Activated CD8-positive, alpha-beta memory T cell treated with anti-CD3 and anti-CD28 coated beads, Interleukin-2, amount 10 ng/mL, durations not matched to agents 7 days and 5 days (primary cell): ENCODE measurements at places on chromosomes 11 and 22. TPM values are rescaled to one million over a fixed set of nuclear protein-coding genes. Genes with fewer than 3 reads are reported as not detected.

Gene GAS2L1
- 16.9 TPM for total RNA-seq

Gene CARNS1
- total RNA-seq: 1.3 TPM

Gene DEUP1
- total RNA-seq: not detected

Gene CRYBB3
- not detected for total RNA-seq

Gene KCNK7
- 1.1 TPM for total RNA-seq

Gene GGT1
- 66.0 TPM for total RNA-seq

Gene HTR3A
- total RNA-seq: not detected

Gene DRD4
- total RNA-seq: 0.41 TPM

Gene MMP8
- not detected for total RNA-seq

Gene FAM181B
- not detected for total RNA-seq

Gene BEST1
- not detected for total RNA-seq

Gene TUB
- total RNA-seq: 0.07 TPM

DNA sequence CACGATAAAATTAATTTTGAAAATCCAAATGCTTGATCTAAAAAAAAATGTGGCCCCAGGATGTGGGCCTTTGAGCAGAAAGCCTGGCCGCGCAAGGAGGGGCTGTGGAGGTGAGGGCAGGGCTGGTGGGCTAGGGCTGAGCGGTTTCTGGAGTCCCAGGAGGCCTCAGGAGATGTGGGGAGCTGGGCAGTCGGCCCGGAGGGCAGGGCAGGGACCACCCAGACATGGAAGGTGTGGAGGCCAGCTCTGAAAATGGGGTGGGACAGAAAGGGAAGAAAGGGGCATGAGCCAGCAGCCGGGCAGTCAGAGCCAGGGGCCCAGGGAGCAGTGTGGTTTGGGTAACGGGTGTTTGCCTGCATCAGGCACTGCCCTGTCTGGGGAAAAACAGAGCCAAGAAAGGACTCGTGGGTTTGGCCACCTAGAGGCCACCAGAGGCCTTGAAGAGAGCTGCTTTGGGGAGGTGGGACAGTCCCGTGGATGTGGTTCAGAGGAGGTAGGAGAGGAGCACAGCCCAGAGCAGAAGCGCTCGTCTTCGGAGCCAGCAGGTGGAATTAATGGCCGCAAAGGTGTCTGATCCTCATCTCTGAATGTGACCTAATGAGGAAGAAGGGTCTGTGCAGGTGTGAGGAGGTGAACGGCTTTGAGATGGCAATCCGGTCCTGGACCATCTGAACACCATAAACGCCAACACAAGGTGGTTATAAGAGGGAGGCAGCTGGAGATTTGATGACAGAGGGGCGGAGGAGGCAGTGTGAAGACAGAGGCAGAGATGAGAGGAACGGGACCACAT lies 50.2 kb downstream of the IGF2 start:
- H3K27me3 ChIP-seq: peaks cover 24% of the 10 kb centered on the region
- H3K4me1 ChIP-seq: peaks cover 6% of the 10 kb centered on the region
- no peak overlapping the region for H3K27ac ChIP-seq
- no peak overlapping the region for H3K4me3 ChIP-seq
- peaks cover 3% of the 10 kb centered on the region for H3K36me3 ChIP-seq
- DNase-seq: no peak

DNA sequence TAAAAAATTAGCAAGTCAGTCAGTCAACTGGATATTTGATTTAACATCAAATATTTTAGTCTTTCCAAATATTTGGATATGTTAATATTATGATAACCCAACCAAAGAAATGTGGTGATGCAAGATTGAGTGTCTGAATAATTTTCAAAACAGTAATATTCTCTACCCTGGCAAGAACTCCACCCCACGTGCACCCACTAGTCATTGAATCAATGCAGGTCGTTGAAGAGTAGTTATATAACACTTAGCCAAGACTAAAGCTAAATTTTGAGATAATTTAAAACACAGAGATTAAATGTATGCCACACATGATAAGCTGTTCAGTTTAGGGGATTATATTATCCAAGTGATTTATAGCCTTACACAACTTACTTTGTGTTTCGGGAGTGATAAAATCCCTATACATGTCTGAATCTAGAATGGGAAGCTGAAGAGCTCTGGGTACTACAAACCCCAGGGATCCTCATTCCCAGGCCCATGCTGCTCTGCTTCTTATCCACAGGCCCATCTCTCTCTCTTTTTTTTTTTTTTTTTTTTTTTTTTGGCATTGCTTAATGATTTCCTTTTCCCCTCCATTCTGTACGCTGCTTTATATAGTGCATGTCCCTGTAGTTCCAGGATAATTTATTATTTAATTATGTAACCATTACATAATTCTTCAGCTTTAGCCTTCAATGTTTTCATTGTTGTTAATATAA lies 392.9 kb downstream of the NTM start:
- H3K4me3 ChIP-seq: no peak overlapping the region
- no peaks in the 10 kb centered on the region for H3K4me1 ChIP-seq
- H3K36me3 ChIP-seq: no peaks in the 10 kb centered on the region
- no peak for DNase-seq
- H3K27ac ChIP-seq: no peak overlapping the region

- H3K36me3 ChIP-seq: peaks cover 67% of the 10 kb centered on the region
- H3K4me3 ChIP-seq: peak within 1 kb of the TSS; percentile 98
- peaks cover 62% of the 10 kb centered on the region for H3K4me1 ChIP-seq
- H3K27me3 ChIP-seq: no peaks in the 10 kb centered on the region
Observed at GRCh38 chr22:30266445-30267381, at the start of gene OSM. OSM (minus strand) TSS chr22:30266851; CDS start chr22:30266799, 52 bp downstream.

GRCh38 chr11:17867341-17867740 lies 132.8 kb downstream of the KCNC1 start:
- no peak overlapping the region for H3K4me3 ChIP-seq
- DNase-seq: no peak
- H3K4me1 ChIP-seq: no peaks in the 10 kb centered on the region
- peaks cover 21% of the 10 kb centered on the region for H3K36me3 ChIP-seq

GRCh38 chr11:102780491-102780918 lies at the start of gene MMP10:
MMP10 (minus strand) TSS chr11:102780628; CDS start chr11:102780591, 37 bp downstream.
- H3K36me3 ChIP-seq: no peaks in the 10 kb centered on the region
- no peak for DNase-seq
- no peak within 1 kb of the TSS for H3K27ac ChIP-seq
- H3K4me1 ChIP-seq: no peaks in the 10 kb centered on the region
- H3K4me3 ChIP-seq: no peak within 1 kb of the TSS

DNA sequence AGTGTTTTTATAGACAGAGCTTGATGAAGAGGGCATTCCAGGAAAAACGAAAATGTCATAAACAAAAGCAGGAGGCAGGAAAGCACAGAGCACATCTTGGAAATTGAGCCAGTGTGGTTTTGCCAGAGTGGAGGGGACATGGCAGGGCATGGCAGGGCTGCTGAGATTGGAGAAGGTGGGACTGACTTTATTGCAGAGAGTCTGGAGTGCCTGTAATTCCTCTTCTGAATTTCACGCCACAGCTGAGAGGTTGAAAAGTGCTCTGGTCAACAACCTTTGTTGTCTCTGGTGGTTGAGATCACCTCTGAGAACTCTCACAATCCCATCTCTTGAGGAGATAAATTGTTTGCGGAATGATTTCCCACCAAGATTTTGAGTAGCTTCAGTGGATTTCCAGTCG lies 16.4 kb downstream of the SLC5A1 start:
- peaks cover 71% of the 10 kb centered on the region for H3K27me3 ChIP-seq
- H3K4me3 ChIP-seq: no peak overlapping the region
- no peak for DNase-seq

DNA sequence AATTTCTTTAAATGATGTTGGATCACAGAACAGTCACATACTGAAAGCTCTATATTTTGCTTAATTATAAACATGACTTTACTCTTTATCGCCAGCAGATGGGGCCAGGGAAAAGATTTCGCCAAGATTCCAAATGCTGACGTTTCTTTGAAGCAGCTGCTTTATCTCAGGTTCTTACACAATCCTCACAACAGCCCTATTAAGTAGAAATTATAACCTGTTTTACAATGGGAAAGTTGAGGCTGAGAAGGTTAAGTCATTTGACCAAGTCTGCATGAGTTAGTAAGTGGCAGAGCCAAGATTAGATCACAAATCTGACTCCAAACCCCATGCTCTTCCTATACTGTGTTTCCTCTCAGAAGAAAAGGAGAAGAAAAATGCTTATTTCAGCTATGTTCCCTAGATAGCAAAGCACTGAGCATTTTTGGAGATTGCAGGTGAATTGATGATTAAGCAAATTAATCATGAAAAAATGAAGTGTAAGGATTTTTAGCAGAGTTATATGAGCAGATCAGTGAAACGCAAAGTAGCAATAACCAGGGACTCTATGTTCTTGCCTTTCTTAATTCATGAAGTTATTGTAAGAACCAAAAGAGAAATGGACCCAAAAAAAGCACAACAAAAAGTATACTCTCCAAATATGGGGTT lies 79.0 kb downstream of the AASDHPPT start:
- peaks cover 4% of the 10 kb centered on the region for H3K4me1 ChIP-seq
- no peak overlapping the region for H3K4me3 ChIP-seq
- peaks cover 17% of the 10 kb centered on the region for H3K27me3 ChIP-seq
- no peak overlapping the region for H3K27ac ChIP-seq

GRCh38 chr11:121688860-121689614 lies 236.3 kb upstream of the SORL1-AS1 start:
- H3K4me3 ChIP-seq: no peak overlapping the region
- DNase-seq: no peak
- H3K36me3 ChIP-seq: no peaks in the 10 kb centered on the region
- H3K4me1 ChIP-seq: no peaks in the 10 kb centered on the region
- H3K27ac ChIP-seq: no peak overlapping the region

DNA sequence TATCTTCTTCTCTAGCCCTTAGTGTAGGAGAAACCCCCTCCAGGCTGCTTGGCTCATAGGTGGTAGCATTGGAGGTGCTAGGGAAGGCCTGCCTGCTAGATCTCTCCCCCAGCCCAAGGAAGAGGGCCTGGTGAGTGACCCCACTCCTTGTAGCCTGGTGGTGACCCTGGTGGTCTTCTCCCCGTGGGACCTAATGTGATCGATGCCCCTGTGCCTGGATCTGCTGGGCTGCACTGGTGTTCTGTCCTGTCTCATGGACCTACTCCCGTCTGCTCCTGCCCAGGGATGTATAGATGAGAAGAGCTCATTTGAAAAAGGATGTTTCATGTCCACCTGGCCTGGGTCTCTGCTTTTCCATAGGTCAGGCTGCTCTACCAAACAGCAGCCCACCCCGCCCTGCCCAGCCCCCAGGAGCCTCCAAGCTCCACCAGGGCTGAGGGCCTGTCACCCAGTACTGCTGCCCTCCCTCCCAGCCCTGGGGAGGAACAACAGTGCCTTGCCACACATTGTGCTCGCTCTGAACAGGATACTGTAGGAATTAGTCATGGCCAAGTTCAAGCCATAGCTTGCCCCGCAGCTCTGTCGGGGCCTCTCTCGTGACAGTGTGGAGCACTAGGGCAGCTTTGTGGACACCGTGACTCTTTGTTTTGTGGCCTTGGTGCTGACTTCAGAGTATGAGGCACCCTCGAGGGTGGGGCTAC lies 19.7 kb downstream of the SLC37A2 start:
- H3K4me3 ChIP-seq: no peak overlapping the region
- H3K27ac ChIP-seq: no peak overlapping the region
- peak; percentile 34 for DNase-seq
- no peaks in the 10 kb centered on the region for H3K27me3 ChIP-seq

- no peak overlapping the region for H3K4me3 ChIP-seq
- no peak for DNase-seq
- H3K27ac ChIP-seq: no peak overlapping the region
- peaks cover 2% of the 10 kb centered on the region for H3K4me1 ChIP-seq
- H3K36me3 ChIP-seq: no peaks in the 10 kb centered on the region
- H3K27me3 ChIP-seq: peaks cover 10% of the 10 kb centered on the region
Observed at GRCh38 chr11:131690362-131690761, 319.9 kb downstream of the NTM start.

DNA sequence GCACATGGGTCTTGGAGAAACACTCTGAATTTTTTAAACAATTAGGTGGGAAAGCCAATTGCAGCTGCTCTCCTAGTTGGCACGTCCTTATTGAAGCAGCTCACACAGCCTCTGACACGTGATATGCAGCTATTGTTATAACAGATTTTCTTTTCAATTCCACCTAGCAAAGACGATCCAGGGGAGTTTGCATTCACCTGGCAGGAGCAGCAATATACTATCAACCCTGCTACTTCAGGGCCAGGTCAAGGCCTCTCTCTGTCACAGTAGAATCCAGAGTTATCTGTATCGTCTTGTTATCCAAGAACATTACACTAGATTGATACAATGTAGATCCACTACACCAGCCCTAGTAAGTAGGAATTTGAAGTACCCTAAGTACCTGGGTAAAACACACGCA lies 8.3 kb downstream of the KRTAP5-11 start:
- no peaks in the 10 kb centered on the region for H3K27me3 ChIP-seq
- no peaks in the 10 kb centered on the region for H3K36me3 ChIP-seq
- no peak overlapping the region for H3K4me3 ChIP-seq
- no peaks in the 10 kb centered on the region for H3K4me1 ChIP-seq
- H3K27ac ChIP-seq: no peak overlapping the region

- H3K4me3 ChIP-seq: peak overlapping the region; percentile 98
- H3K27ac ChIP-seq: peak overlapping the region; percentile 46
- peaks cover 11% of the 10 kb centered on the region for H3K36me3 ChIP-seq
- H3K27me3 ChIP-seq: peaks cover 26% of the 10 kb centered on the region
- H3K4me1 ChIP-seq: peaks cover 54% of the 10 kb centered on the region
- no peak for DNase-seq
Observed at GRCh38 chr11:62546929-62547625, 471 bp upstream of the AHNAK start.

DNA sequence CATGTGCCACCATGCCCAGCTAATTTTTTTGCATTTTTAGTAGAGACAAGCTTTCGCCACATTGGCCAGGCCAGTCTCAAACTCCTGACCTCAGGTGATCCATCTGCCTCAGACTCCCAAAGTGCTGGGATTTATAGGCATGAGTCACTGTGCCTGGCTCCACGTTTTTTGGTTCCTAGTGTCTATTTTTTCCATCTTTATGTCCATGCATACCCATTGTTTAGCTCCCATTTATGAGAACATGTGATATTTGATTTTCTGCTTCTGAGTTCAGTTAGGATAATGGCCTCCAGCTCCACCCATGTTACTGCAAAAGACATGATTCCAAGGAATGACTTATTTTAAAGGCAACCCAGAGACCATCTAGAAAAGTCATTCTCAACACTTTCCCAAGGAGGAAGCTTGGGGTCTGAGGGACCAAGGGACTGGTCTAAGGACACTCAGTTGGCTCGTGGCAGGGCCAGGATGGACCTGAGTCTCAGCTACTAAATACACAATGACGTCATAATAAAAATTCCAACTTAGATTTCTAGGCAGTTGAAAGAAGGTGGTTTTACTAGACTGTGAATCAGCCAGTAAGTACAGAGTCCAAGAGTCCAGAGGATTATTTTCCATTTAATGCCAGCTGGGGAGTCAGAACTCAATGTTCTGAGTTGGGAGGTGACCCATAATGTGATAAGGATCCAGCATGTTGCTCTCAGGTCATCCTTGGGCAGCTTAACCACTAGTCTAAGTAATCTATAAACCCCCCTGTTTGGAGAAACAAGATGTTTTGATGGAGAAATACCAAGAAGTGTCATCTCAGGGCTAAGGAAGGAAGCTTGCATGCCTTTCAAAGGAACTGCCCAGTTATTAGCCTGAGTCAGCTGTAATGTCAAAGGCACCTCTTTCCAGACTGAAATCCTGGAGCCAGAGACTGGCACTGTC lies 39.4 kb downstream of the ABTB2 start:
- no peaks in the 10 kb centered on the region for H3K36me3 ChIP-seq
- no peak for DNase-seq
- no peak overlapping the region for H3K27ac ChIP-seq
- no peak overlapping the region for H3K4me3 ChIP-seq
- H3K27me3 ChIP-seq: peaks cover 27% of the 10 kb centered on the region
